Large intestine (tissue), 12 donors: ENCODE measurements at places on chromosomes 16 and 17.
A peak's percentile ranks its signal among the peaks of the same experiment; 100 is the strongest.

GRCh38 chr16:12572316-12572985, 231.2 kb downstream of the CPPED1 start:
- no peak for DNase-seq
- no peak overlapping the region for H3K4me3 ChIP-seq
- H3K36me3 ChIP-seq = no peaks in the 10 kb centered on the region
- no peaks in the 10 kb centered on the region for H3K27me3 ChIP-seq

- no peak overlapping the region for H3K27ac ChIP-seq
- peaks cover 3% of the 10 kb centered on the region for H3K27me3 ChIP-seq
- no peak for DNase-seq
- peaks cover 9% of the 10 kb centered on the region for H3K4me1 ChIP-seq
- no peak overlapping the region for H3K4me3 ChIP-seq
Measured at GRCh38 chr16:89952551-89952950, 4.0 kb downstream of the DEF8 start.

GRCh38 chr17:78993241-78993956, 13.7 kb upstream of the LGALS3BP start:
- H3K4me3 ChIP-seq = no peak overlapping the region
- DNase-seq = no peak
- H3K36me3 ChIP-seq = peaks cover 81% of the 10 kb centered on the region
- H3K27ac ChIP-seq = no peak overlapping the region
- H3K27me3 ChIP-seq = no peaks in the 10 kb centered on the region

GRCh38 chr16:81779536-81780320, 637 bp downstream of the PLCG2 start:
- no peak overlapping the region for H3K27ac ChIP-seq

- no peak for DNase-seq
- H3K4me3 ChIP-seq = no peak overlapping the region
- no peaks in the 10 kb centered on the region for H3K27me3 ChIP-seq
- peaks cover 7% of the 10 kb centered on the region for H3K36me3 ChIP-seq
- H3K27ac ChIP-seq = no peak overlapping the region
- no peaks in the 10 kb centered on the region for H3K4me1 ChIP-seq
Measured at GRCh38 chr17:28128779-28129178, 86.3 kb downstream of the NLK start.

GRCh38 chr17:12070561-12070960, 49.9 kb downstream of the MAP2K4 start:
- no peaks in the 10 kb centered on the region for H3K27me3 ChIP-seq
- H3K36me3 ChIP-seq = peaks cover 21% of the 10 kb centered on the region
- H3K27ac ChIP-seq = no peak overlapping the region
- no peaks in the 10 kb centered on the region for H3K4me1 ChIP-seq
- no peak for DNase-seq

DNA sequence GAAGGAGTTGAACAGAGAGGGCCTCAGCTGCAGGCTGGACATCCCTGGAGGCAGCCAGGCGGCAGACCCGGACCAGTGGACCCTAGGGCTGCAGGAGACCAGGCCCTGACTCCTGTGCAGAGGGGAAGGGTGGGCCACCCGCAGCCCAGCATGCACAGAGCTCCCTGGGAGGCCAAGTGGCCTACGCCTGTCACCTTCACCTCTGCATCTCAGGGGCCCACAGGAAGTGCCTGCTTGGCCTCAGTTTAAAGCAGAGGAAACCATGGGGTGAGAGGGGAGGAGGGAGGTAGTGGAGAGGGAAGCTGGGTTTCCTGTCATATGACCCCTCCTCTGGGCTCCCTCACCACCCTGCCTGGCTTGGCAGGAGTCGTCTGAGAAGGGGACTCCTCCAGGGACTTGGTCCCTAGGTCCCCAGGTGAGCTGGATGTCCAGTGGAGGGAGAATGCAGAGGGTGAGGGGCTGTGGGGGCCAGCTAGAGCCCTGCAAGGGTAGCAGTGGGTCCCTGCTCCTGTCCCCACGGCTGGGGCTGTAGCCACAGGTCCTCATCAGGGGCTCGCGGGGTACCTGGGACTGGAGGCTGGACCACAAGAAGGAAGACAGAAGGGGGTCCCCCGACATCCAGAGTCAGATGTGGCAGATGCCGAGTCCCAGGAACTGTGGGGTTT, at the start of gene TMC8:
TSS of gene TMC8 (plus strand) at position 335 of the 665 bp plus-strand sequence. CDS start 818 bp downstream, outside the sequence.
- peaks cover 16% of the 10 kb centered on the region for H3K27me3 ChIP-seq
- H3K4me1 ChIP-seq = peaks cover 40% of the 10 kb centered on the region
- no peak within 1 kb of the TSS for H3K27ac ChIP-seq
- DNase-seq = no peak
- H3K36me3 ChIP-seq = peaks cover 11% of the 10 kb centered on the region

GRCh38 chr17:6510321-6510977, 45.9 kb downstream of the PITPNM3 start:
- H3K27me3 ChIP-seq = no peaks in the 10 kb centered on the region
- no peak for DNase-seq
- no peak overlapping the region for H3K4me3 ChIP-seq

GRCh38 chr16:69309316-69309715, 1.8 kb upstream of the VPS4A start:
- H3K27me3 ChIP-seq = no peaks in the 10 kb centered on the region
- peaks cover 11% of the 10 kb centered on the region for H3K36me3 ChIP-seq
- no peak overlapping the region for H3K4me3 ChIP-seq
- H3K27ac ChIP-seq = no peak overlapping the region
- DNase-seq = no peak

- H3K36me3 ChIP-seq = no peaks in the 10 kb centered on the region
- no peaks in the 10 kb centered on the region for H3K27me3 ChIP-seq
- no peak overlapping the region for H3K27ac ChIP-seq
Measured at GRCh38 chr17:52036416-52036815, 122.1 kb downstream of the CA10 start.

- no peak for DNase-seq
- H3K4me1 ChIP-seq = no peaks in the 10 kb centered on the region
- no peak overlapping the region for H3K4me3 ChIP-seq
- H3K27me3 ChIP-seq = peaks cover 7% of the 10 kb centered on the region
Measured at GRCh38 chr17:67490471-67490870, 113.4 kb downstream of the PITPNC1 start.

DNA sequence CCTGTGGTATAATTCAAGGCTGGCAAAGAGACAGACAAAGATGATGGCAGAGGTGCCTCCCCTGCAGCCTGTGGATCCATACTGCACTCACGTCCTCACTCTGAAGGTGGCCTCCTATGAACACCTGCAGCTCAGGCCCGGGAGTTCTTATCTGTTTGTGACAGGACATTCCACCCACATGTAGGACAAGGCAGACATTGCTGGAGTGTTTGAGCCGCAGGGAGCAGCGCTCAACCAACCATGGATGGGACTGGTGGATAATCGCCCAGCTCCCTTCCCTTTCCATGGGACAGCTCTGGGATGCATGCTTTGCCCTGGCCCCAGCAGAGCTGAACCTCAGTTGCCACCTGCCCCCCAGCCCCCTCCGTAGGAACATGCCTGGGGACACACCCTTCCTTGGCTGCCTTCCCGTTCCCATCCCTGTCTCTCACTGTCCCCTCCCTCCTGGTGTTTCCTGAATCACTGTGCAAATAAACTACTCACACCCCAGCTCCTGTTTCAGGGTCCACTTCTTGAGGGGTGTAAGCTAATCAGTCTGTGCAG, 22.2 kb downstream of the ITPRIPL2 start:
- H3K27me3 ChIP-seq = no peaks in the 10 kb centered on the region
- H3K27ac ChIP-seq = no peak overlapping the region
- no peaks in the 10 kb centered on the region for H3K36me3 ChIP-seq
- peaks cover 28% of the 10 kb centered on the region for H3K4me1 ChIP-seq
- peak; percentile 82 for DNase-seq

- peaks cover 30% of the 10 kb centered on the region for H3K4me1 ChIP-seq
- H3K27me3 ChIP-seq = peaks cover 32% of the 10 kb centered on the region
- H3K4me3 ChIP-seq = peak within 1 kb of the TSS; percentile 77
- peak within 1 kb of the TSS; percentile 21 for H3K27ac ChIP-seq
Measured at GRCh38 chr17:83079352-83079747, at the start of gene METRNL. Gene METRNL, plus strand, starts transcription at chr17:83079609. Its CDS starts 207 bp downstream, at chr17:83079816.

DNA sequence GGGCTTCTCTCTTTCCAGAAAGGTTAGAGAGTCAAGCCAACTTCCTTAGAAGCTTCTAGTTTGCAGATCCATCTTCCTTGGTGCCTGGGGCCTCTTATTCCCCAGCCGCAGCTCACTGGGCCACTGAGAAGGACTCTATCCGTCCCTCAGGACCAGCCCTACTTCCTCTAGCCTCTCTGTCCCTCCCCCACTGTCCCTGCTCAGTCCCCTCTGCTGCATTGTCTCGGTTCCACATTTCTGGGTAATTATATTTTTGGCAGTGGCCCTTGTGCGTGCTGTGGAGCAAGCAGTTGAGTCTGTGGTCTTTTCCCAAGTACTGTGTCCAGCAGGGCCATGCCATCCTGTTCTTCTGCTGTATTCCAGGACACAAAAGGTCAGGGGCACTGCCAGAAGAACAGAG, 17.8 kb downstream of the IRX3 start:
- no peaks in the 10 kb centered on the region for H3K4me1 ChIP-seq
- H3K4me3 ChIP-seq = no peak overlapping the region
- peaks cover 7% of the 10 kb centered on the region for H3K27me3 ChIP-seq
